ENCODE measurements at places on chromosomes 1 and 21.

- peak; percentile 36 for DNase-seq
Observed at GRCh38 chr1:197356723-197357533, 88.9 kb downstream of the CRB1 start.

DNA sequence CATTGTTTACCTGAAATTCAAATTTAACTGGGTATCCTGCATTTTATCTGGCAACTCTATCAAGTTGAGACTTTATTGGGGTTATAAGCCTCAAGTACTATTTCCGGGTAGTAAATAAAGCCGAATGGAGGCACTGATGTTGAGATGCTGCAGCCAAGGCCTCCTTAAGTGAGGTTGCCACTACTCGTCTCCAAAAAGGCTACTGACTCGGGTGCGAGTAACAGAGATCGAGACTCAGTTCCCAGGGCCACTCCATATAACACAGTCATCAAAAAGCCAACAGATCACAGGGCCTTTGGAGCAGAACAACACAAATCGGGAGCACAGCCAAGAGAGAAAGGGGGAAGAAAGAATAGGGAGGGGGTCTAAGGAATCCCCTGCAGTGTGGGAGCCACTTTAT lies 524 bp downstream of the COPA start:
- DNase-seq = peak; percentile 18

GRCh38 chr1:67952071-67952470 lies 98.4 kb downstream of the DIRAS3 start:
- no peak for DNase-seq

GRCh38 chr21:17730782-17731181 lies 88.4 kb downstream of the C21orf91 start:
- DNase-seq = no peak

- peak; percentile 64 for DNase-seq
Observed at GRCh38 chr21:42381347-42381984, 14.4 kb downstream of the TMPRSS3 start.

- no peak for DNase-seq
Observed at GRCh38 chr1:245717611-245718010, 562.8 kb downstream of the KIF26B start.

DNA sequence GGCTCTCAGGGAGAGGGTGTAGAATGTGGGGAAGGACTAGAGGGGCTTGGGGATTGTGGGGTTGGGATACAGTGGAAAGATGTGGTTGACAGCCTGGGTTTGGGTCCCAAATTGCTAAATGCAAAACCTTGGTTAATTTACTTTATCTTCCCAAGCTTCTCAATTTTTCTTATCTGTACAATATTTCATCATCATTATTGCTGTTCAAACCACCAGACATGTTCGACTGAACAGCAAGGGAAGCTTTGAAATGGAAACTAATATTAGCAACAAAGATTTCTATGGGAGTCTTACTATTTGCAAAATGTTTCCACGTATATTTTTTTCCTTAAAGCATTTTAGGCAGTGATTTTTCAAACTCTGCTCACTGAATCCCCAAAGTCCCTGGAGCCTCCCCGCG lies 67.0 kb upstream of the KAZN start:
- DNase-seq = no peak

DNA sequence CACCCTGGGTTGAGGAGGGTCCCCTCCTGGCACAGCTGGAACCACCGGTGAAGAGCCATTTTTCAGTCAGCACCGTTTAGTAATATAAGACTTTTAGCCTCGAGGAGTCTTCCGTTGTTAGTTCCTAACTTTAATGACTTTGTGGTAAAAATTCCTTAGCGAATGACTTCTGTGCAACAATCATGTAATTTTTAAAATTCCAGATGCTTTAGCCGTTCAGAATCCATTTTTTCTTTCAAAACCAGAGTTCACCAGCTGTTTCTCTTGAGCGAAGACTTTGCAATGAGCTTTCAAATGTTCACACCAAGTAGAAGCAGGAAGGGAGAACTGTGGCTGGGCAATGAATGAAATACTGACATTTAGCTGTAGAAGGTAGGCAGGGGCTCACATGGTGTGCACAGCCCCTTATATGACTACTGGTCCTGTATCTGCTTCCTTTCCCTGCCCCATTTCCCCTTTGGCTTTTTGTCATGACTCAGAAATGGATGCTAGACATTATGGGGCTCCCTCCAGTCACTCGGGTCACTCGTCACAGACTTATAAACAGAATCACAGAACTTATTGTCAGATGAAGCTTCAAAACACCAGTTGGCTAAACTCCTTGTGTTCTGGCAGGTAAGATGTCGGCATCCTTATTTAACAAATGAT lies 4.1 kb downstream of the DISC1 start:
- DNase-seq = no peak

DNA sequence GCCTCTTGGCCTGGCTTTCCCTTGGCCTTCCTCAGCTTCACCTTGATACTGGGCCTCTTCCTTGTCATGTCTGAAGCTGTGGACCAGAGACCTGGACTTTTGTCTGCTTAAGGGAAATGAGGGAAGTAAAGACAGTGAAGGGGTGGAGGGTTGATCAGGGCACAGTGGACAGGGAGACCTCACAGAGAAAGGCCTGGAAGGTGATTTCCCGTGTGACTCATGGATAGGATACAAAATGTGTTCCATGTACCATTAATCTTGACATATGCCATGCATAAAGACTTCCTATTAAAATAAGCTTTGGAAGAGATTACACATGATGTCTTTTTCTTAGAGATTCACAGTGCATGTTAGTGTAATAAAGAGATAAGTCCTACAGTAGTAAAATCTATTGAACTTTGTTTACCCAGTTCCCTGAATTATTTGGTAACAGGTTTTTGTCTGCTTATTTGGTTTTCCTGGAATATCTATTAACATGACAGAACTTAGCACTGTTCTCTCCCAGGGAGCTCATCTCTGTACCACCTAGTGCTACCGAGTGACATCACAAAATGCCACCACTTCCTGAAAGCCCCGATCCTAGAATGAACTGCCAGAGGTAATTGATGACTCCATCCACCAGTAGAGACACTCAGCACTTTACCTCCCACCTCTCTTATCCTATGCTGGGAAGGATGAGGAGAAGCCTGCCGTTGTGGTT lies 22.2 kb downstream of the UBE2T start:
- no peak for DNase-seq

DNA sequence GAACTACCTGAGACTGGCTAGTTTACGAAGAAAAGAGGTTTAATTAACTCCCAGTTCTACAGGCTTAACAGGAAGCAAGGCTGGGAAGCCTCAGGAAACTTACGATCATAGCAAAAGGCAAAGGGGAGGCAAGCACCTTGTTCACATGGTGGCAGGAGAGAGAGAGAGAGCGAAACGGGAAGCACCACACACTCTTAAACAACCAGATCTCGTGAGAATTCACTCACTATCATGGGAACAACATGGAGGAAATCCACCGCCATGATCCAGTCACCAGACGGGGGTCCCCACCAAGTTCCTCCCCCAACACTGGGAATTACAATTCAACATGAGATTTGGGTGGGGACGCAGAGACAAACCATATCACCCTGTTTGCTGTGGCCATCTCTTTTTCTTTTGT lies 11.8 kb downstream of the MT1HL1 start:
- no peak for DNase-seq

DNA sequence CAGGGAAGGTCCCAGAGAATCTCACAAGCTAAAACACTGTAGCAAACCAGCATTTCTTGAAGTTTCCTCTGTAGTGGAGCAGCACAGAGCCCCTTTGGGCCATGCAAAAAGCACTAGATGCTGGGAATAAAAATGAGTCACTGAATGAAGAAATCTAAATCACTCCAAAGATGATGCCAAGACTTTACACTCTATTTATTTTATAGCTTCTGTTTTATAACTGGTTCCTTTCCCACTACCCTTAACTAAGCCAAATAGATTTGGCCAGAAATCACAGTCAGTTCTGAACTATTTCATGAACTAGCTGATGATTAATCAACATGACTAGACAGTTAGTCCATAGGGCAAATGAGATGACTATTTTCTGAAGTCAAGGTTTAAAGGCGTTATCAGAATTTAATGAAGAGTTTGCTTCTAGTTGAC lies 89.5 kb downstream of the SCMH1 start:
- DNase-seq = no peak

DNA sequence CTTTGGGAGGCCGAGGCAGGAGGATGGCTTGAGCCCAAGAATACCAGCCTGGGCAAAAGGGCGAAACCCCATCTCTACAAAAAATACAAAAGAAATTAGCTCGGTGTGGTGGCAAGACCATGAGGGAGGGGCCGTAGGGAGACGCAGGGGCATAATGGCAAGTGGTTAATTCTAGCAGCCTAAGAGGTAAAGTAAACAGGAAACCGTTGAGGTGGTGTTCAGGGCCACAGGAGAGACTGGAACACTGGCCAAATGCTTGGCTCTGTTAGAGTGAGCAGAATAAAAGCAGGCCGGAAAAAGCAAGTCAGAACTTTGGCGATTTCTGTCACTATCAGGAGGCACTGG lies 89.2 kb downstream of the RIPK4 start:
- no peak for DNase-seq

DNA sequence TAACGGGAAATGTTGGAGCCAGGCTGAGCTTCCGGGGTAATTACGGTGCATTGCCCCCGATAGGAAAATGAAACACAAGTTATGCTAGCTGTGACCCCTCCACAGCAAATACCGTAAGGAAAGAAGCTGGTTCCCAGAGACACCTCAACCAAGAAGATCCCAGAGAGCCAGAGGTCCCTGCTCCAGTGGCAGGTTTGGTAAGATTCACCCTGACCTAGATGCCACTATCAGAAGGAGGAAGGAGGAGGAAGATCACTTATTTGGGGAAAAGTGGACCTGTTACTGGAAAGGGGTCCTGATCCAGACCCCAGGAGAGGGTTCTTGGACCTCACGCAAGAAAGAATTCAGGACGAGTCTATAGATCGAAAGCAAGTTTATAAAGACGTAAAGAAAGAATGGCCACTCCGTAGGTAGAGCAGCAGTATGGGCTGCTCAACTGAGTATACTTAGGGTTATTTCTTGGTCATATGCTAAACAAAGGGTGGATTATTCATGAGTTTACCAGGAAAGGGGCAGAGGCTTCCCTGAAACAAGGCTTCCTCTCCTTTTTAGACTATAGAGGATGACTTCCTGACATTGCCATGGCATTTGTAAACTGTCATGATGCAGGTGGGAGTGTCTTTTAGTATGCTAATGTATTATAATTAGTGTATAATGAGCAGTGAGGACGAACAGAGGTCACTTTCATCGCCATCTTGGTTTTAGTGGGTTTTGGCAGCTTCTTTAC lies 7.5 kb upstream of the CAPN9 start:
- DNase-seq = no peak

GRCh38 chr21:19553919-19554615 lies 1150.5 kb upstream of the TMPRSS15 start:
- no peak for DNase-seq

GRCh38 chr1:204446413-204447111 lies 34.9 kb upstream of the PPP1R15B start:
- DNase-seq = peak; percentile 85

GRCh38 chr1:1275836-1276235 lies 2.2 kb upstream of the UBE2J2 start:
- DNase-seq = no peak

- no peak for DNase-seq
Observed at GRCh38 chr1:77516106-77516505, 166.4 kb downstream of the ZZZ3 start.

- no peak for DNase-seq
Observed at GRCh38 chr1:5713101-5714010, 278.9 kb downstream of the NPHP4 start.

Measured in CD4-positive, alpha-beta T cell treated with Interleukin-1 beta for 1 hour (primary cell).